G401 (cell line): ENCODE measurements at places on chromosomes 3 and 15.

GRCh38 chr3:59341459-59341858 lies 291.6 kb upstream of the CFAP20DC start:
- peak; percentile 89 for DNase-seq

GRCh38 chr3:50370594-50370993 lies 11.3 kb upstream of the TMEM115 start:
- DNase-seq, result no peak

GRCh38 chr3:4512895-4513616 lies 19.9 kb downstream of the ITPR1 start:
- DNase-seq, result no peak

- no peak for DNase-seq
Measured at GRCh38 chr3:127304121-127304744, 16.4 kb upstream of the PRR20G start.
